ENCODE measurements at places on chromosomes 2 and 18.

GRCh38 chr2:215421859-215422461 lies 13.9 kb downstream of the FN1 start:
- no peak for DNase-seq

DNA sequence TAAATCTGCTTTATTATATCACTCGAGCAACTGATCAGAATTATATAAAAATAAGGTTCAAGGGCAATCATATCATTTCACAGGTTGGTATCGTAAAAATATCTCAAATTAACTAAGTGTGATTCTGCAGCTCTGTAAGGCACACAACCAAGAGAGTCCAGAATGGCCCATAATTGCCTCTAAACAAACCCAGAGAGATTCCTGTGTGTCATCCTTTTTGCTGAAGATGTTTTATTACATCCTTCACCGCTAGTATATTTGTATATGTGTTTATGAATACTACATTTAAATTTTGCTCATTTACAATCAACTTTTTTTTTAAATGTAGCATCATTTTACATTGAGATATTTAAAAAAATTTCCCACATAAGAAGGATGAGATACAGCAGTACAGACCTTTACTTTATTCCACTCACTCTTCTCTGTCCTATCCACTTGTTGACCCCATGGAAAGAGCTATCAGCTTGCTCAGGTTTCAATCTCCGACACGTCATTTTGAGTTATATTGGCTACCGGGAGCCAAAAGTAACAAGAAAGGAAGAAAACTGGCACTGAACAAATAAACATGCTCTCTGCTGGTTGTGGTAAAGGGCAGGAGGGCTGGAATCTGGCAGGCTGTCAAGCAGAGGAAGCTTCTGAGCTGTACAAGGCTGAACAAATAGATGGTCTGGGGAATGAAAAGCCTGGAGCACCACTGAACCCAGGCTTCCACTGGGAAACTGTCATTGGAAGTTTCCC lies 23.1 kb downstream of the PLA2R1 start:
- no peak for DNase-seq

- DNase-seq, result no peak
Observed at GRCh38 chr18:55252901-55253300, 293.6 kb upstream of the CCDC68 start.

DNA sequence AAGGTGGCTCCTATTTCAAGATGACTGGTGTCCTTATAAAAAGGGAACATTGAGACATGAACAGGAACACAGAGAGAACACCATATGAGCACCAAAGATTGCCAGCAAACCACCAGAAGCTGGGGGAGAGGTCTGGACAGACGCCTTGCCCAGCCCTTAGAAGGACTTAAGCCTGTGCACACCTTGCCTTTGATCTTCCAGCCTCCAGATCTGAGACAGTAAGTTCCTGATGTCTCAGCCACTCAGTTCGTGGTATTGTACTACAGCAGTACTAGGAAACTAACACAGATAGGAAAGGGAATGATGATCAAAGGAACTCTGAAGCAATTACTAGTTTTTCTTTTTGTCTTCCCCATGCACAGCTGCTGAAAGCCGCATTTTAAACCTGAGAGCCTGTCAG lies 137.3 kb upstream of the FHL2 start:
- no peak for DNase-seq

DNA sequence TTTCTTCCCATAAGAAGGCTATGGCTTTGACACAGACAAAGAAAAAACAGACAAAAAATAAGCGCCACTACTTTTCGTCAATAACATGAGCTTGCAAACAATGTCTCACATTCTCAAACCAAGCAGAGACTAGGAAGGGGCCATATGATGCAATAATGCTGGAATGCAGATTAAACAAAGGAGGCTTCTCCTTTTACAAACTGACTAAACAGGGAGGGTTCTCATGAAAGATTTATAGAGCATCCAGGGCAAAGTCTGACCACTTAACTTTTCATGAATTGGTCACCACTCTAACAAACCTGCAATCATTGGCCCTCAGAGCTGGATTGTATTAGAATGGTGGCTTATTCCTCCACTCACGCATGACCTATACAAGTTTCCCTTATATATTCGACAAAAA lies 663.3 kb upstream of the CHAC2 start:
- no peak for DNase-seq

- DNase-seq, result no peak
Observed at GRCh38 chr18:31979714-31980113, 36.8 kb upstream of the TRAPPC8 start.
